ENCODE measurements at places on chromosomes 7 and 10. TPM values are rescaled to one million over a fixed set of nuclear protein-coding genes. Genes with fewer than 3 reads are reported as not detected.

STEAP1 gene
- total RNA-seq: 18.0 TPM

LRRC18 gene
- total RNA-seq: not detected

EBLN1 gene
- not detected for total RNA-seq

PGAM2 gene
- total RNA-seq: not detected

TRIM50 gene
- not detected for total RNA-seq

IGFBP1 gene
- 60.6 TPM for total RNA-seq

GHRHR gene
- not detected for total RNA-seq

ANKRD61 gene
- 0.51 TPM for total RNA-seq

SORBS1 gene
- total RNA-seq: 0.35 TPM

SGCE gene
- 52.1 TPM for total RNA-seq

CHAT gene
- total RNA-seq: not detected

LGI1 gene
- total RNA-seq: not detected

SLC26A3 gene
- not detected for total RNA-seq

SLC29A3 gene
- total RNA-seq: 21.6 TPM

ACTL6B gene
- total RNA-seq: not detected

CPEB3 gene
- 0.32 TPM for total RNA-seq

CALML3 gene
- total RNA-seq: not detected

GSTO2 gene
- 1.3 TPM for total RNA-seq

IQUB gene
- 0.11 TPM for total RNA-seq

DDC gene
- 1.7 TPM for total RNA-seq

TMEM176A gene
- total RNA-seq: not detected

CACNB2 gene
- total RNA-seq: not detected

CEP55 gene
- total RNA-seq: 68.6 TPM

LIPF gene
- total RNA-seq: not detected

MRC1 gene
- total RNA-seq: not detected

CHST3 gene
- 53.7 TPM for total RNA-seq

SYT15 gene
- 3.3 TPM for total RNA-seq

PLXNA4 gene
- total RNA-seq: 0.79 TPM

RBP4 gene
- 11.8 TPM for total RNA-seq

SPAM1 gene
- not detected for total RNA-seq

LDB3 gene
- 0.13 TPM for total RNA-seq

SLC26A5 gene
- total RNA-seq: not detected

FZD1 gene
- 2.2 TPM for total RNA-seq

TMEM196 gene
- total RNA-seq: not detected

CALHM1 gene
- total RNA-seq: not detected

PROSER2 gene
- total RNA-seq: 31.8 TPM

RSPH10B gene
- 0.11 TPM for total RNA-seq

ACBD7 gene
- total RNA-seq: 1.2 TPM

CTAGE4 gene
- not detected for total RNA-seq

NRP1 gene
- total RNA-seq: 67.9 TPM

SLC18A3 gene
- total RNA-seq: not detected

PLA2G12B gene
- total RNA-seq: not detected

MGMT gene
- total RNA-seq: 8.2 TPM

CDHR3 gene
- 5.0 TPM for total RNA-seq

CCL24 gene
- not detected for total RNA-seq

GOT1 gene
- 34.1 TPM for total RNA-seq

GNAT3 gene
- total RNA-seq: not detected

FAM13C gene
- total RNA-seq: 0.08 TPM

VSTM2A gene
- not detected for total RNA-seq

ZNF503 gene
- total RNA-seq: 6.6 TPM

PAPOLB gene
- total RNA-seq: not detected

POLR2J2 gene
- total RNA-seq: 0.89 TPM
